HuH-7 (cell line): ENCODE measurements at places on chromosomes 11 and 22.

DNA sequence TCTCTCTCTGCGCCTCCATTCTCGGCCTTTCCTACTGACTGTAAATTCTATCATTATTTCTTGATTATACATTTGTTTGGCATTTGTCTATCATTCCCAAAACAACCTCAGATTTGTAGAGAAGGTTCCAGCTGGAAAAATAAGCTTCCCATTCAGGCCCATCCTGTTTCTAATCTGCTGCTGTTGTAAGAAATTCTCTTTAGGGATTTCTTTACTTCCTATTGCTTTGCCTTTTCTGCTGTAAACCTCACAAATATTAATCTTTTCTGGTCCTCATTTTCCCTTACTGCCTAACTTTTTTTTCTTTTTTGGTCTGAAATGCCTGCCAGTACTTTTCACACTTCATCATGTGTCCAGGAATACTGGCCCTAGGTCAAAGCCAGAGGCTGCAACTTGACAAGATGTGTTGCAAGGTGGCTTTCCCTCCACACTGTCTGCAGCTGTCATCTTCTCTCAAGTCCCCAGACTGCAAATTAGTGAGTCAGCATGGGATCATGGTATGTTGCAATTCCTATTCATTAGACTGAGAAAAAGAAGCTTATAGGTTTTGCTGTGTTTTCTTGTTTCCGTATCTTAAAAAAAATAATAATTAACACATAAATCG, 858.7 kb upstream of the CHORDC1 start:
- DNase-seq: no peak

DNA sequence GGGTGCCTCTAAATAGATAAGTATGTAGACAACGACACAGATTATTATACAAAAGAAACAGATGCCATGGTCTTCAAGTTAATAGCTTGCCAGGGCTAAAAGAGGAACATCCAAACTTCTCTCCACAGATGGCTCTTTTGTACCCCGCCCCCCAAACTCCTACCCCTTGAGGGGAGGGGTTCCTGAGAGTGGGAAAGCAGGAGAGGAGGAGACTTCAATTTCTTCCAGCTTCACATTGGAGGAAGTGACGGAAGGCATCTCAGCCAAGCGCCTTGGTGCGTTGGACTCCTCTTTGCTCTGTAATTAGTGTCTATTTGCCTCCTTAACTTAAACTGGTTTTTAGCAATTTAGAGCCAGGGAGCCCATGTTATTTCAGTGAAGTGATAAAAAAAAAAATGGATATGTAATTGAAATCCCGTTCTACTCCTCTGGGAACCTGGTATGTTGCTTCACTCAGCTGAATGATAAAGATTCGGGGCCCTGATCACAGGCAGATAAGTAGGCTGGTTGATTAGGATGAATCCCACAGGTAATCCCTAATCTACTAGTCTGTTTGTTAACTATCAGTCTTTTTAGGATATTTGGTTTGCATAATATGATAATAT, 580.9 kb upstream of the CADM1 start:
- DNase-seq: no peak

GRCh38 chr22:24189249-24190158, 8.2 kb downstream of the SUSD2 start:
- peak; percentile 97 for DNase-seq

- no peak for DNase-seq
These were observed 10.9 kb upstream of the GNAZ start for GRCh38 chr22:23059284-23059948.

- no peak for DNase-seq
These were observed 50.6 kb upstream of the ARFGAP3 start for GRCh38 chr22:42907404-42908373.

DNA sequence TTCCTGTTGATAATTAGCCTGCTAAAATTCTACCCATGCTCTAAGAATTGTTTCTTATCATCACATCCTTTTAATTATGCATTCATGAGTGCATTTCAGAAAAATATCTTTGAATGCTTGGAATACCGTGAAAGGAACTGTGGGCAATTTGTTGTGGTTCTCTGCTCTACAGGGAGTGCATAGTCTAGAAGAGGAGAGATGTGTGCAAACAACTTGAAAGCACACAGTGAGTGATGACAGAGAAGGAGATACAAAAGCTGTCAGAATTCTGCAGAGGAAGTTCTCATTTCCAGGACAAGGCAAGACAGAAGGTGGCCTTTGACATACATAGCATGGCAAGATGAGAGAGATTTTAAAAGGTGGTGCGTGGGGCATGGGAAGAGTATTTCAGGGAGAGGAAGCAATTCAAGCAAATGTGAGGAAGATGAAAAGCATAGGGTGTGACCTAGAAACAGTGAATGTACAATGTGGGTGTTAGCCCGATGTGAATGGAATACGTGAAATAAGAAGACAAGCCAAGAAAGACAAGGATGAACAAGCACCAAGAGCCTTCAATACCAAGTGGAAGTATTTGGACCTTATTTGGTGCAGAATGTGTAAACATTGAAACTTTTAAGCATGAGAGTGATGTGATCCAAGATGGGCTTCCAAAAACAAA, 5.0 kb downstream of the MMP8 start:
- no peak for DNase-seq

DNA sequence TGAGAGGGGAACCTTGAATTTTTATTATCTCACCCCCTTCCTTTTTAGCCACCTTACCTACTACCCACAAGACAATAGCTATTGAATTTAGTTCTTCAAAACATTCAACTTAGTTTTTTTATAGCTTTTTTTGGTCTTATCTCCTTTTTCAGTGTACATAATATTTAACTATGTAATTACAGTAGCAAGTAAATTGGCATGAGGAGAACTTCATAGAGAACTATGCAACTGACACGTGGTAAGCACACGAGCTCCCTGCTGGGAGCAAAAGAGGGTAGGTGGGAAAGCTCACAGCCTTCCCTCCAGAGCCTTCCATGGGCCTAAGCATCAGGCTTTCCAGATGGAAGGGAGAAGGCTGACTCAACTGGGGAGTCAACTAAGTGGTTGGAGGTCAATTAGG, 22.1 kb upstream of the ZDHHC13 start:
- DNase-seq: no peak

GRCh38 chr22:40955571-40955970, 4.4 kb downstream of the RBX1 start:
- DNase-seq: no peak

DNA sequence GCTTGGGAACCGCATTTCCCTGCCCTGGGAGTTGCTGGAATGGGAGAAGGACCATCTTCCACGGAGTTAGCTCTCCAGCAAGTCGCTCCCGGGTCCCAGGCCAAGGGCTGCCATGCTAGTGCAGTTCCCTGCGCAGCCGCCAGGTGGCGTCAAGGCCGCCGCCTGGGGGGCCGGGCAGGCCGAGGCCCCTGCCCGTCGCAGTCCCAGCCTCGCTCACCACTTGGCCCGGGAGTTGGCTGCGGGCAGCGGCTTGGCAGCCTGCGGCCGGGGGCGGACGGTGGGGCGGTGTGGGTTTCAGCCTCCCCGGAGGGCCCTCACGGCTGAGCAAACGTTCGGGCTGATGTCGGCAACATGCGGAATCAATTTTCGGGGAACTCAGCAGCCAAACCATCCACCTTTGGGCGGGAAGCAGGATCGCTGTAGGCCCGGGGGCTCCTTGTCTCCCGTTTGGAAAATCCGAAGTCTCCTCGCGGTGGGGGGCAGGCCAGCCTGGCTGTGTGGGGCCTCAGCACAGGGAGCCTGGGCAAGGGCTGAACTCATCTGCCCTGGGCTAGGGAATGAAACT, 415.1 kb downstream of the SOX6 start:
- DNase-seq: peak; percentile 80

GRCh38 chr22:37240941-37241320, 3.1 kb downstream of the RAC2 start:
- no peak for DNase-seq

- peak; percentile 99 for DNase-seq
These were observed 8.5 kb downstream of the YPEL4 start for GRCh38 chr11:57641011-57641807.

DNA sequence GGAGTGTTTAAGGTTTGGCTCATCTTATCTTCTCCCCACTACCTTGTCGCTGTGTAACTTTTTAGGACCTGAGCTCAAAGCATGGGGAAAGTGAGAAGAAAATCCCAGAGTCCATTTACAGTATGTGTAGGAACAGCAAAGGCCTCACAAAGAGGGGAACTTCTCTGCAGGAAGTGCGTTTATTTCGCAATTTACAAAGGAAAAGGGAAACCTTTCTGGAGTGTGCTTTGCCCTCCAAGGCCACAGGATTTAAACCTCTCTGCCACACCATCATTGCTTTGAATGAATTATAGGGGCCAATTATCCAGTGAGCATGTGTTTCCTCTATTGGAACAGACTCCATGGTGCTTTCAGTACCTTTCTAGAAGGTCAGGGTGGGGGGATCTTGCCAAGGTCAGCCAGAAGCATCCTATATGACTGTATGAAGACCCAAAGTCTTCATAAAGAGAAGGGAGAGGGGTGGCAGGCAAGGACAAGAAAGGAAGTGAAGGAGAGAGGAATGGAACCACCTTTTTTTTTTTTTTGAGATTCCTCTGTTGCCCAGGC, 68.1 kb upstream of the LMO2 start:
- no peak for DNase-seq

GRCh38 chr11:79025622-79026021, 415.2 kb downstream of the TENM4 start:
- DNase-seq: no peak

- DNase-seq: peak; percentile 55
These were observed 29.9 kb downstream of the SERPIND1 start for GRCh38 chr22:20803696-20804324.

DNA sequence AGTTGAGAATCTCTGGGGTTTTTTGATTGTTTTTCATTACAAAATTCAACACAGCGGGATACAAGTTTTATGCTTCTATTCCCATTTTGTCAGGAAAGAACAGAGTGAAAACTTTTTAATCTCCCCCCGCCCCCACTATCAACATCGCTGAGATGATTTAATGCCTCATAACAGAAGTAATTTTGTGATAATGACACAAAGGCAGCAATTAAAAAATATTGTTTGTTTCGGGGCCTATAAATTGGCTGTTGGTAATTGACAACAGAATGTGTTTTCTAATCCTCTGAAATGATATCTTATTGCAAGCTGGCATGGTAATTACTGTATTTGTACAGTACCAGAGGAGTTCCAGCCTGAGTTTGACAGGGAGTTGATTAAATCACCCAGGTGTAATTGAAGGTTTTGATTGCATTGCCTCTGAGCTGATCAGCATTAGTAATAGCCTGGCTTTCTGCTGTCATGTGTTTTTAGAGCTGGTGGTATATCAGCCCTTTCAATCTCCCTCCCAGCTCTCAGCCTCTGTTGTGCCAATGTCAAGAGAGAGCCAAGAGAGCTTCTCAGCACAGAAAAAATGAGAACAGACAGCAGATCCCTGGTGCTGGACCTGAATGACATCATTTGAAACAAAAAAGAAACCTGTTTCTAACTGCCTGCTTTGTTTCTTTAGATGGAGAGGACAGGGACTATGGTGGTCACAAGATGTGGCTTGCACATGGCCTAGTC, 265.1 kb downstream of the FAM76B start:
- DNase-seq: no peak

- no peak for DNase-seq
These were observed 60.0 kb upstream of the HTATIP2 start for GRCh38 chr11:20303391-20303965.

DNA sequence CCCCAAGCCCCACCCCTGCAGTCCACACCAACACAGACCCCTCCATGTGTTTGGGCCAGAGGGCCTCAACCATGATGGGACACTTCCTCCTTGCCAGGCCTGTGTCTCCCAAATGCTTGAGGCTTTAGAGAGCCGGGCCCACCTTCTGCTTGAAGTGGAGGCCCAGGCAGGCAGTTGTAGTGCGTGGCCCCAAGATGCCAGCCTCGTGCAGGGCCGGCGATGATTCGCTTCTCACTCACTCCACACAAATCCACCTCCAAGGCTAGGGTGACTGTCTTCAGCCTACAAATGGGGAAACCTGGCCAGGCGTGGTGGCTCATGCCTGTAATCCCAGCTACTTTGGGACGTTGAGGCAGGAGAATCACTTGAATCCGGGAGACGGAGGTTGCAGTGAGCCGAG, 5.7 kb downstream of the PRR5 start:
- DNase-seq: no peak

GRCh38 chr11:113974741-113975470, at the start of gene HTR3A:
Gene HTR3A, plus strand, starts transcription at chr11:113975108. Its CDS starts 218 bp downstream, at chr11:113975326.
- DNase-seq: peak; percentile 74

DNA sequence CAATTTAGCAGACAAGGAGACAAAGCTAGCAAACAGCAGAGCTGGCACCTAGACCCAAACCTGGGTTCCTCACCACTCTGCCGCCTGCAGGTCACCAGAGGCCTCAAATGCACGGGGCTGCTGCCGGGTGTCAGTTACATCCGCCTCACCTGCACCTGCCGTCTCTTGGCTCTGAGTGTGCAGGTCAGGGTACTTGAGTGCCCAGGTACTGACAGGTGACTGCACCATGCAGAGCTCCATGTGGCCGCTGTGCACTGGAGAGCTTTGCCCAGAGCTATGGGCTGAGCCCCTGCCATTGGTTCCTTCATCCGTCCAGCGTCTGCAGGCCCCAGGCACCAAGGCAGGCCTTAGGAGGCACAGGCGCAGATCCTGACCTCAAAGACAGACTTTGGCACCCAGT, 35.0 kb downstream of the PDGFB start:
- no peak for DNase-seq

- DNase-seq: no peak
These were observed 349.4 kb upstream of the NCAM1 start for GRCh38 chr11:112611771-112612170.

DNA sequence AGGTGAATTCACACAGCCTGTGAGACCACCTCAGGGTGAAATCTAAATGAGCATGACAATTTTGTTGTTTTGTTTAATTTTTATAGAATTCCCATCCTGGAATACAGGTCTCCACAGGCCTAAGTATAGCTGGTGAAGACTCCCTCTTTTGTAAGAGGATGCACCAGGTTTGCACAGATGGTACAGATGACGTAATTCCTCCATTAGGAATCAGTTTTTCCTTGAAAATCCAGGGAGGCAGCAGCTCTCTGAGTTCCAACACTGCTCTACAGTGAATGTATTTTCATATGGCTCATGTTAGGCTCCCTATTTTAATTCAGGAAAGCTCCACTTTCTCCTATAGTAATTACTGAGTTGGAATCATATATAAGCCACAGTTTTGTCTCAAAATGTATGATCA, 47.2 kb downstream of the USP28 start:
- no peak for DNase-seq

DNA sequence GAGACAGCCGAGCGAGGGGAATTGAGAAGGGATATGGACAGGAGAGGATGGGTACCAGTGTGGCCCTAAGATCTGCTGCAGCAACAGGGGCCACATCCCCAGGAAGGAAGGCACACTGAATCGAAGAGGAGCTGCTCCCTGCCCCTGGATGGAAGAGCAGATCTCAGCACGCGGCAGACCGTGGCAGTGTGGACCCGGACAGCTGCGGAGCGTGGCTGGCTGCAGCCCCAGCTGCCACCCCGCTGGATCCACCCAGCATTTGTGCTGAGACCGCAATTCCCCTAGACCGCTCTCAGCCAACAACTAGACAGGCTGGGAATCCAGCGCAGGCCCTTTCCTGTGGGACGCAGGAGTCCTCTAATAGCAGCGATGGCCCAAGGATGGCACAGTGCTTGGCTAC, 94.7 kb downstream of the NECTIN1 start:
- no peak for DNase-seq

DNA sequence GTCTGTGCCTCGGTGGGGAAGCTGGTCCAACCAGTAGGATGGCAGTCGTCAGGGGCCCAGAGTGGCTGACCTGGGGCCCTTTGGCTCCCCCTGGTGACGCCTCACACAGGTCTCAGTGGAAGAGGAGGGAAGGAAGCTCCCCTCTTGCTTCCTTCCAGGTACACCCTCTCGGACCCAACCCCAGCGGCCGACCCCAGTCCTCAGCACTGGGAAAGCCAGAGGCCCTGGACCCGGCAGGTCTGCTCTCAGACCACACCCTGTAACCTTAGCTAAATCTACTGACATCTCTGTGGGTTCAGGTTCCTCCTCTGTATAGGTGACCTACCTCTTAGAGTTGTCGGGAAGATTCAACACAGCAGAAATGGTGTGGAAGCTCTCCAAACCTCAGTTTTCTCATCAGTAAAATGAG, 3.4 kb upstream of the SCUBE1 start:
- DNase-seq: peak; percentile 83
